ENCODE measurements at places on chromosomes 1 and 21. TPM values are rescaled to one million over a fixed set of nuclear protein-coding genes. Genes with fewer than 3 reads are reported as not detected.

- DNase-seq = no peak
Measured at GRCh38 chr1:15341634-15342407, 67.9 kb upstream of the EFHD2 start.

DNA sequence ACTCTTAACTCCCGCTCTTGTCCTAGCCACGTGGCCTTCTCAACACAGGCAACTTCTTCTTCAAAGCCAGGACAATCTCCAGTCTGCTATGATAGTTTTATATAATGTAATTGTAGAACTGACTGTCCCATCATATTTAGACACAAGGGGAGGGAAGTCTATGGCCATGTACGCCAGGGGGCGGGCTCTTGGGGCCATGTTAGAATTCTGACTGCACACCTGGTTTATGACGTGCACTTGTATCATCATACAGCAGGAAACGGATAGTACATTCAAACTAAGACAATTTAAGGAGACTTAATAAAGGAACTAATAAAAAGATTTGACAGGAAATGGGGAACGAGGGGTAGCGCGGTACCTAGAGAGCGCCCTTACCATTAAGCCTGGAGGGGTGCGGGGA is 21.5 kb downstream of the DMRTB1 start:
- no peak for DNase-seq

GRCh38 chr1:183093066-183093668 is 69.9 kb downstream of the LAMC1 start:
- no peak for DNase-seq

- no peak for DNase-seq
Measured at GRCh38 chr1:185074307-185074706, 28.9 kb downstream of the RNF2 start.

DNA sequence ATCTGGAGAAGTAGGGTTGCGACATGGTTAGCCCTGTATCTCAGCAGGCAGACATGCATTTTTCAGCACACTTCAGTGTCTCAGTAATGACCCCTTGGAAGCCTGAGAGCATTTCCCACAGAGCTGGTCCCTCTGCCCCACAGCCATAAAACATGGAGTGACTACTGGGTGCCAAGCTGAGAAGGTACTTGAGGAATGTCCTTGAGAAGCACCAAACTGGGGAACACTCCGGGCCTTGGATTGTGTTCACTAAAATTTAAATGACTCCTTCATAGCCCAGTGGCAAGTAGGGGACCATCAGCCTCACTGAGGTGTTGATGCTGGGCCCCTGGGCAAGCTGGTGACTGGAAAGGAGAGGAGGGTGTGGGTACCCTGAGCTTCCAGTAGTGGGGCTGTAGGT is 54.7 kb downstream of the KCNJ6 start:
- no peak for DNase-seq

DNA sequence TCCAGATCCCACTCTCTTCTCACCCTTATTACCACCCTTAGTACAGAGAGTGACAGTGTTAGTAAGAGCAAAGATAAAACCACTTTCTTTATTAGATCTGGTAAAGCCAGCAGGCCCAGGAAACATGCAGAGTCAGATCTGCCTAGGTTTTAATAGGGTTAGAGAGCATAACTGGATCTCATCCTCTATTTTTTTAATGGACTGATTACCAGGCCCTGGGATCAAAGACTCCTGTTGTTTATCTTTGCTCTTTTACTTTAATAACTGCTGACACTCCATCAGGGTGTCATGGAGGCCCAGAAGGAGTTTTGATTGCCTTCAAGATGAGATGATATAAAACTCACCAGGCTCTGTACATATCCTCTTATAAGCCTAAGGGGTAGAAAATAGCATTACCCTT is 45.3 kb upstream of the RGS5 start:
- DNase-seq = no peak

GRCh38 chr1:10530756-10531495 is 56.2 kb downstream of the PEX14 start:
- DNase-seq = no peak

MAN1C1 gene
- polyA plus RNA-seq = 14.8 TPM

Data from right renal cortex interstitium (tissue), 3 donors.